ENCODE measurements at places on chromosomes 11 and 22. TPM values are rescaled to one million over a fixed set of nuclear protein-coding genes. Genes with fewer than 3 reads are reported as not detected.

GRCh38 chr11:75554258-75555022, 7.6 kb upstream of the SERPINH1 start:
- DNase-seq = peak; percentile 95

DNA sequence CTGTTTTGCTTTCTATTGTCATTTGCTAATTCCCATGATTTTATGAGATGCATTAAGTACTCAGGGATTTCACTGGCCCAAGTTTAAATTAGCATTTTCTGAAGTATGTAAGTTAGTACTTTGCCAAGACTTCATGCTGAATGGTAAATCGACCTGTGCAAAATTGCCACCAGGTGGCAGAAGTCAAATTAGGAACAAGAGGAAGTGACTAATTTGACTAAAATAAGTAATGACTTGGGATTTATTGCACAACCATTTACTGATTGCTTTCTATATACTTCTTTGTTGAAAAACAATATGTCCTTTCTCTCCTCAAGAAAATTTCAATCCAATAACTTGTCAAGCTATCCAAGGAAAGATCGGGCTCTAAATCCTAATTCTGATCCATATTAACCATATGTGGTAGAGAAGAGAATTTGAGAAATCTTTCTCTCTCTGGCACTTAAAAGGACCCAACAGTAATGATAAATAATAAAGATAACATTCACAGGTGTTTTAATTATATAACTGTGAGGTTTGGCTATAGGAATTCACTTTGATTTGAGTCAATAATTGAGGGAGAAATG, 253.7 kb upstream of the CHORDC1 start:
- peak; percentile 11 for DNase-seq

- DNase-seq = no peak
Measured at GRCh38 chr11:112902361-112903011, 58.7 kb upstream of the NCAM1 start.

- DNase-seq = peak; percentile 94
Measured at GRCh38 chr11:8360086-8360828, 96.6 kb upstream of the LMO1 start.

GRCh38 chr22:27713461-27713860, 88.1 kb downstream of the MN1 start:
- DNase-seq = no peak

GRCh38 chr11:20616920-20617319, 17.5 kb downstream of the SLC6A5 start:
- DNase-seq = no peak

GRCh38 chr11:2808850-2809846, 76.4 kb downstream of the CDKN1C start:
- DNase-seq = no peak

- peak; percentile 87 for DNase-seq
Measured at GRCh38 chr22:38240734-38241252, 32.0 kb downstream of the TMEM184B start.

GRCh38 chr11:75471176-75471973, 38.4 kb upstream of the KLHL35 start:
- DNase-seq = no peak

DNA sequence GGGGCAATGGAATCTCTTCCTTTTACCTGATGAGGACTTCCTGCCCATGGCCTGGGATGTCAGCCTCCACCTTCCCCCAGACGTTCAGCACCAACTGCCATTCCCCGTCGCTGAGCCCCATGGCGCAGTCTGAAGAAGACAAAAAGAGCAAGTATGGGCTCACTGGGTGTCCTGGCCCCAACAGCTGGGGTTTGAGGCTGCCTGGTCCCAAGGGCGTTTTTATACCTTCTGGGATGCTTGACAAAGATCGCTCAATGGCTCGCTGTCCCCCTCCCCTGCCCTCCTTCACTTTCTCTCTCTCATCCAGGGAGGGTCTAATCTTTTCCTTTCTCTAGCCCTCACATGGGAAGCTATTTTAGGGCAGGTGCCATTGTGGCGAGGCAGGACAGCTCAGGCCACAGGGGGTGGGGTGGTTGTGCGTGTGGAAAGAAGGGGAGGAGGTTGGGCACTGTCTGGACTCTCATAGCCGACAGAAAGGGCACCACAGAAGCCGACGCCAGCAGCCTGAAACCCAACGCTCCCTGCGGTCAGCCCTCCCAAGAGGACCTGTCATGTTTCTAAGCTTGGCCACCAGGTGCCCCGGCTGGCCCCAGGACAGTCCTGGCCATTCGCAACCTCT, at the start of gene MB:
Gene MB, minus strand, starts transcription at position 193 of the 619 bp plus-strand sequence. Its CDS starts 72 bp downstream, at position 121.
- DNase-seq = peak; percentile 78

DNA sequence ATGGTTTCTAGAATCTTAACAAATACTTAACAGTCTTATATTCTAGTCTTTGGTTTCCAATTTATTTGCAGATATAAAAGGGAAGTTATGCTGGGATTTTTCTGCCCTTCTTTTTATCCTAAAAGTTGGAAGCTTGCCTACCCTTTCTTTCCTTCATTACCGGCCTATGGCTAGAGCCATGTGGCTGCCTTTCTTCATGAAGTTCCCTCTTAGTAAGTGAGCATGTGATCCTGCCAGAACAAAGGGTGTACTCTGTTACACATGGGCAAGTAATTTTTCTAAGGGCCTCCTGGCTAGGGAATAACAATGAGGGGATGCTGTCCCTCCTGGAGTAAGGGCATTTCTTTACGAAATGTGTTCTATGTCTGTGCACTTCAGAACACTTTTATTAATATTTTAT, 252.1 kb upstream of the PITPNB start:
- no peak for DNase-seq

DNA sequence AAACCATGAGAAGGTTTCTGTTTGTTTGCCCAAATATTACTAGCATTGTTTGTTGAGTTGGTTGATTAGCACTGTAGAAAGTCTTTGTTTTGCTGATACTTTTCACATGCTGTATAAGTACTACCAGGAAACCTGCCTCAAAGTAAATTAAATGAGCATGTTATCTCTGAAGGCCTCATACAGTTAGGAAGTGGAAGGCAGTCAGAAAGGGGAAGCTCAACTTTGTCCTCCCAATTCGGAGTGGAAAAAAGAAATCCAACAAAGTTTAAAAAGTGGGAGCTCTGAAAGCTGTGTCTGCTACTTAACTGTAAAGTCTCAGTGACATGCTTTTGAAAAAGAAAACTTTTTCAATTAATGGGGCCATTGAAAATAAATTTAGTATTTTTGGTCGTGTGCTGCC, 188.3 kb upstream of the BLID start:
- DNase-seq = no peak

DNA sequence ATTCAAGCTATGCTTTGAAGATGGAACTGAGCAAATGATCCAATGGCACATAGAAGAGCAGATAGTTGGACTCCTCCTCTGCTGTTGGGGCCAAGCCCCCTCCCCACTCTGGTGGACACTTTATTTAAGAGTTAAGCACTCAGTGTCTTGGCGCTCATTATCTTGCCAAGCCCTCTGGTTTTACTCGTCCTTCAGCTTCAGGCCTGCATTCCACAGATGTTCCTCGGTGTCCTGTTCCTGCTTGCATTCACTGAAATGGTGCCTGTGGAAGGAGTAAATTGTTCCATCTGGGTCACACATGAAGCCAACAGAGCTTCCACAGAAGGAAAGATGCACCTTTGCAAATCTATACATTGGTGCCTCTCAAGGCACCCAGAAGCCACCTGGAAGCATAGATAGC, 26.1 kb downstream of the MAML2 start:
- DNase-seq = no peak

SCN2B gene
- total RNA-seq = not detected

TTLL1 gene
- total RNA-seq = 2.8 TPM

APOL5 gene
- not detected for total RNA-seq

RGL4 gene
- 0.03 TPM for total RNA-seq
